Activated CD8-positive, alpha-beta memory T cell treated with anti-CD3 and anti-CD28 coated beads, Interleukin-2, amount 10 ng/mL, durations not matched to agents 7 days and 5 days (primary cell): ENCODE measurements at places on chromosomes 1 and 21. TPM values are rescaled to one million over a fixed set of nuclear protein-coding genes. Genes with fewer than 3 reads are reported as not detected.

GRCh38 chr1:29410476-29410875 is 174.2 kb downstream of the PTPRU start:
- H3K4me1 ChIP-seq = no peaks in the 10 kb centered on the region
- peaks cover 3% of the 10 kb centered on the region for H3K27me3 ChIP-seq
- no peaks in the 10 kb centered on the region for H3K36me3 ChIP-seq
- H3K27ac ChIP-seq = no peak overlapping the region
- DNase-seq = no peak

- H3K27me3 ChIP-seq = peaks cover 3% of the 10 kb centered on the region
- H3K4me3 ChIP-seq = no peak overlapping the region
Measured at GRCh38 chr1:230861489-230861888, 6.8 kb downstream of the C1orf198 start.

The CYP4X1 gene
- total RNA-seq = not detected

The PLCH2 gene
- total RNA-seq = 13.5 TPM
